ENCODE measurements at places on chromosomes 2 and 18.

GRCh38 chr2:230327418-230328154 is 593 bp downstream of the SP140L start:
- peak; percentile 20 for DNase-seq

DNA sequence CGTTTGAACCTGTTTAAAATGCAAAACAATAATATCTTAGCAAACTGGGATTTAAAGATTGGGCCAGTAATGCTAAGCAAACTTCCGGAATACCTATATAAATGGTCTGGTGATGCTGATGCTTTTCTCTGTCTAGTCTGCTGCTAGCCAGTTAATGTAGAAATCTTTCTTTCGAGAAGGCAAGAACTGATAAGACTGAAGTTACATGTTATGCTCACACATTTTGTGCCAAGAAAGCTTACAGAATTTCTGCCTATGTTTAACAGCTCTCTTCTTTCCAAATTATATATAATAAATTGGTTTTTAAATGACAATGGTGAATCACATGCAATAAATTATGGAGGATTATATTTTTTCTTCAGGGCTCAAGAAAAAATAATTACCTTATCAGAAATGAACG is 37.9 kb downstream of the GCA start:
- DNase-seq: no peak

DNA sequence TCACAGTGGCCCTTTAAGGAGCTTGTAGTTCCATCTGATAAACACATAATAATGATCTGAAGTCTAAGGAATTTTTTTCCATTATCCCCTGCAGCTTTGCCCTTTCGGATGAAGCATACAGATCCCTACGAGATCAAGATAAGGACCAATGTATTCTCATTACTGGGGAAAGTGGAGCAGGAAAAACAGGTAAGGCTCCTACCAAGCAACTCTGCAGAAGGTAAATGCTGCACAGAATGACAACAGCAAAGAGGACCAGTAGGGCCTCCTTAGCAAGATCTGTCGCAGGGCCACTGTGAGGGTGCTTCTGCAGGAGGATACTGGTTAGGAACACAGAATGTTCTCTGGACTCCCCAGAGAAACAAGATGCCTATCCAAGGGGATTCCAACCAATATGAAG is 84.6 kb downstream of the MYO1B start:
- no peak for DNase-seq

DNA sequence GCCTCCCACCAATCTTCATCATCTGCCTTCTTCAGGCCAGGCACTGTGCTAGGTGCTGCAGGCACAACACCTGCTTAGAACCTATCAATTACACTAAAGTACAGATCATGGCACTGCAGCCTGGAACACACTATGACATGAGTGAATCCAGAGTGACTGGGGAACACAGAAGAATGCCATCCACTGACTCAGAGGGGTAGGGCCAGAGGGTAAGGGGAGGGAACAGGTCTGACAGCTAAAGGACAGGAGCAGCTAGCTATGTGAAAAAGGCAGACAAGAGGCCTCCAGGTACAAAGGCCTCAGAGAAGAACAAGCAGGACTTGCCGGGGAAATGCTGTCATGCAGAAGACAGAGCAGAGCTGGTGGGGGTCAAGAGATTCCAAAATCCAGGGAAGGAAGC is 53.3 kb upstream of the ACAA2 start:
- no peak for DNase-seq

DNA sequence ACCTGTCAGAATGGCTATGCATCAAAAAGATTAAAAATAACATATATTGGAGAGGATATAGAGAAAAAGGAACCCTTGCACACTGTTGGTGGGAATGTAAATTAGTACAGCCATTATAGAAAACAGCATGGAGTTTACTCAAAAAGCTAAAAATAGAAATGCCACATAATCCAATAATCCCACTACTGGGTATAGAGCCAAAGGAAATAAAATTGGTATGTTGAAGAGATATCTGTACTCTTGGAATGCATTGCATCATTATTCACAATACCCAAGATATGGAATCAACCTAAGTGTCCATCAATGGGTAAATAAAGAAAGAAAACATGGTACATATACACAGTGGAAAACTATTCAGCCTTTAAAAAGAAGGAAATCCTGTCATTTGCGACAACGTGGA is 77.2 kb downstream of the C1D start:
- DNase-seq: no peak

- DNase-seq: no peak
Observed at GRCh38 chr2:200930947-200931626, 32.4 kb downstream of the ORC2 start.

DNA sequence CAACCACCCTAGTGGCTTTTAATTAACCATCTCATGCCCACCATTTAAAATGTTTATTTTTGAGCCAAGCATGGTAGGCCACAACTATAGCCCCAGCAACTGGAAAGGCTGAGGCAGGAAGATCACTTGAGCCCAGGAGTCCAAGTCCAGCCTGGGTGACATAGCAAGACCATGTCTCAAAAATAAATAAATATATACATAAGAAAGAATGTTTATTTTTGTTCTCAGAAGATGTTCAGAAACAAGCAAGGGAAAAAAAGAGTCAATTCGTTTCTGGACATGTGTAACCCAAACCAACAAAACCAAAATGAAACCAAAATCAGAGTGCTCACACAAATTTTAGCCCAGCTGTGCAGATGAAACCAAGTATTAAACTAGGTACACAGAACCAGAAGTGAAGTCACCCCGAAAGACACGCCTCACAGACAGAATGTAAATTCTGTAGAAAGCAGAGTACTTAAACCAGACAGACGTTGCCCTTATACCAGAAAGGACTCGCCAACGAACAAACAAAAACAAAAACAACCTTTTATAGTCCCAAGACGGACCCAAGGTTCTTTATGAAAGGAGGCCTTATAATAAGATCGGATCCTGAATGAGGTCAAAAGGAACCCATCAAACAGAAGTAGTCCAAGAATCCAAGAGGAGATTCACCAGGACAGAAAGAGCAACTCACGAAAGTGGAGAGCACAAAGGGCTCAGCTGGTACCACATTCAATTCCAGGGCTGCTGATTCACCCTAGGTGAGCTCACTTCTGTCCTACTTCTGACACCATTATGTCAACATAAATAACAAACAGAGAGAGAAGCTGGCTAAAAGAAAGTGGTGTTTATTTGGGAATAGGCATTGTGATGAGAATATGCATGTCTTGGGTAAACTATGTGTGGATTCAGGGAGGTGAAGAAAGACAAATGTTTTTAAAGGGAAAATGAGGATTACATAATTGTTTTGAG is 31.8 kb upstream of the MTCL1 start:
- DNase-seq: no peak

- DNase-seq: no peak
Observed at GRCh38 chr2:72036595-72036994, 111.1 kb downstream of the CYP26B1 start.

DNA sequence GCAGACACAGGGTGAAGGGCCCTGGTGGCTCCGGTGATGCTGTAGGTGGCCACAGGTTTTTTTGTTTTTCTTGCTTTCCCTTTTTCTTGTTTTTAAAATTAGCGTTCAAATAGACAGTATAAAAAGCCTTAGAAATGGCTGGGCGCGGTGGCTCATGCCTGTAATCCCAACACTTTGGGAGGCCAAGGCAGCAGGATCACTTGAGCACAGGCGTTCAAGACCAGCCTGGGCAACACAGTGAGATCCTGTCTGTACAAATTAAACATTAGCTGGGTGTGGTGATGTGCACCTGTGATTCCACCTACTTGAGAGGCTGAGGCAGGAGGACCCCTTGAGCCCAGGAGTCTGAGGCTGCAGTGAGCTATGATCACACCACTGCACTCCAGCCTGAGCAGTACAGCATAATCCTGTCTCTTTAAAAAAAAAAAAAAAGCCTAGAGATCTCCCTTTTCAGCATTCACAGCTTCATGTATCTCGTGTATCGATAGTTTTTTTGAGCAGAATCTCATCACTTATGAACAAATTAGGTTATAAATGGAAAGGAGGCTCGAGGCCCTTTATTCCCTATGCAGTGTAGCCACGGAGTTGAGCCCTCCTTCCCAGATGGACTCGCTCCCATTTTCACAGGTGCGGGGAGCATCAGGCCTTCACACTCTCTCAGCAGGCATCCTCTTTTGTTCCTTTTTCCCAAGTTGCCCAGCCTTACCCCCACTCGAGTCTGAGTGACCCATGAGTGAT is 50.8 kb downstream of the EMILIN2 start:
- DNase-seq: no peak

DNA sequence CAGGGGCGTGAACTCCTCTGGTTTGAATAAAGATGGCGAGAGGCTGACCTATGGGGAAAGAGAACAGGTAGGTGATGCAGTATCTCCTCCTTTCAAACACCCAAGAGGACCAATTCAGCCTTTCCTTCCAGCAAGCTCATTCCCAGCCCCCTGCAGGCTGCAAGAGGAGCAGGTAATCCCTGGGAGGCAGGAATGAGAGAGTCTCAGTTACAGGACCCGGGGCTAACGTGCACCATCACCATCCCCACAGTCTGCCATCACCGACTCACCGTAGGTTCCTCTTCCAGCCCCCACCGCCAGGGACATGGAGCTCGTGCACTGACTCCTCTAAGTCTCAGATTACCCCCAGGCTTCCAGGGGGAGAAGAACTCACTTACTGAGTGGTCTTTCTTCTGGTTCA is 26.7 kb downstream of the XDH start:
- DNase-seq: no peak

- no peak for DNase-seq
Observed at GRCh38 chr2:24704692-24705091, 88.5 kb downstream of the PTRHD1 start.

DNA sequence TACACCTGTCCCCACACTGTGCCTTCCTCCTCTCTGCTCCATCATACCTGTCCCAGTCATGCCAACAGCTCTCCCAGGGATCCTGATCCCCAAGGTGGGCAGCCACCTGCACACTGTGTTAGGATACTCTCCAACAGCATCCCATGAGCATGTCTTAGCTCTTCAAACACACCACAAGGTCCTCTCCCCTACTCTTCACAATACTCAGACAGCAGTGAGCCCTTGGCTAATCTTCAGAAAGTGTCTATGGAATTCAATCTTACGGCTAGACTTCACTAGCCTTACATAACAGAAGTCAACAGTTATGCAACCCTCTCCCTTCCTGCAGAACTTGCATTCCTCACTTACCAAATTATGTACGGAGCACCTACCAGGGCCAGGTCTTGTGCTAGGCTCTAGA is 79.9 kb downstream of the MYO5B start:
- no peak for DNase-seq

GRCh38 chr18:48317781-48318381 is 91.3 kb downstream of the ZBTB7C start:
- no peak for DNase-seq

- DNase-seq: no peak
Observed at GRCh38 chr2:144213797-144214196, 306.1 kb downstream of the ZEB2 start.

DNA sequence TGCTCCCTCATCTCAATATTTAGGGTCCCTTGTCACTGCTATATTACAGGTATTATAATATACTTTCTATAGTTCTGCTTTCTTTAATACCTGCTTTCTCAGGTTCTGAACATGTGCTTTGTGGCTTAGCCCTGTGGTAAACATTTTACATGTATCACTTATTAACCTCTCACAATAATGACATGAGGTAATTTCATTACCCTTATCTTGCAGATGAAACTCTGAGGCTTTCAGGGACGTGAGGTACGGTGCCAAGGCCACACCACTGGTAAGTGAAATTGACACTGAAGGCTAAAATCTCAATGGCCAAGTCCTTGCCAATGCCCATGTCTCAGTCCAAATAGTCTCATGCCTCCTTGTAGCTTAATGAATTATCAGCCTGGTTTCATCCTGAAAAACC is 21.7 kb downstream of the LINC00305 start:
- DNase-seq: no peak

GRCh38 chr2:195766691-195767090 is 109.7 kb downstream of the SLC39A10 start:
- no peak for DNase-seq

GRCh38 chr18:10077986-10078385 is 164.2 kb downstream of the VAPA start:
- no peak for DNase-seq

DNA sequence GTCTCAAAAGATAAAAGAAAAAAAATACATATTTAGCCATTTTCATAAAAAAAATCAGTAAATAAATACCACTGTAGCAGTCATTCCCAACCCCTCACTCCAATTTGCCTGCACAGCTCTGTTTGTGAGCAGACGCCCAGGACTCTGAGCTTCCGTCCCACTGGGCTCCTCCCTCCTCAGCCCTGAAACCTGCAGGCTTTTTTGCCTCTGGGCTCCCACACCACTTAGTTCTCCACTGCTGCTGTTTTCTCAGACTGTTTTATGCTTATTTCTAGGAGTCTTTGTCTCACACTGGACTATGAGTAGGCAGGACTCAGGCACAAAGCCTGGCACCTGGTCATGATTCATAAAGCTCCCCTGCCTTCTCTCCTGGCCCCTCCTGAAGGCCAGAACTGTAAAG is 6.1 kb upstream of the CXCR1 start:
- no peak for DNase-seq

GRCh38 chr18:42001801-42002200 is 46.8 kb downstream of the PIK3C3 start:
- no peak for DNase-seq

DNA sequence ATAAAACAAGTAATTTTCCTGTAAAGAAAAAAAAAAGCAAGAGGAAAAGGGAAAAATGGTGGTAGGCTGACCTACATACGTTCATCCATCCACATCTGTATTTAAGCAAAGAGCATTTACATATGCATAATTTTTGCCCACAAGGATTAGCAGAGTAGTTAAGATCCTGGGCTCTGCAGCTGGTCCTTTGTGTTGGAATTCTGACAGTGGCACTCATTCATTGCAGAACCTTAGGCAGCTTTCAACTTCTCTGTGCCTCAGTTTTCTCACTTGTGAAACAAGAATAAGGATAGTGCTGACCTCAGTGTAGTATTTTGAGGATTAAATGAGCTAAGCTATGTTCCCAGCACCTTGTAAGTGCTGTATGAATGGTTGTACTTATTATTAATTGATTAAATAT is 211.3 kb downstream of the ARL4C start:
- DNase-seq: no peak

- no peak for DNase-seq
Observed at GRCh38 chr2:23385748-23386338, 864 bp downstream of the KLHL29 start.

GRCh38 chr18:27577752-27578151 is 392.6 kb upstream of the CHST9 start:
- DNase-seq: no peak

DNA sequence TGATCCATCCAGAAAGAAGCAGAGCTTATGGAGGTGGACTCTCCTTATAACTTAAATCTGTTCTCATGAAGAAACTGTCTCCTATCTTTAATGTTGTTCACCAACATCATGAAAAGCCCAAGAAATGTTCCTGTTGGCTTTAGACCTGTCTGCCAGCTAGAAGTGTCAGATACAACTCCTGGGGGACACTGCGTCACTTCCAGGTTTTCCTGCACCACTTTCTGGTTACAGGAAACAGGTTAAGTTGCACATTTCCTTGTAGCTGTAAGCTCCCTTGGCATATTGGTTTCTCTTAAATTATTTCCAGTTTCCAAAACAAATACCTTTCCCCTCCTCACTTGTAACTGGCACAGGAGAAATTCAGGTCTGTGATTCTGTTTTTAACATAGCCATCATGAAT is 2.9 kb downstream of the CEP68 start:
- no peak for DNase-seq

GRCh38 chr2:47221039-47221438 is 65.9 kb upstream of the STPG4 start:
- no peak for DNase-seq

Measured in CD4-positive, alpha-beta T cell treated with Interleukin-17A for 1 hour (primary cell).